ENCODE measurements at places on chromosomes 2 and 18.

GRCh38 chr2:66560683-66561082 lies 125.8 kb downstream of the MEIS1 start:
- DNase-seq = no peak

DNA sequence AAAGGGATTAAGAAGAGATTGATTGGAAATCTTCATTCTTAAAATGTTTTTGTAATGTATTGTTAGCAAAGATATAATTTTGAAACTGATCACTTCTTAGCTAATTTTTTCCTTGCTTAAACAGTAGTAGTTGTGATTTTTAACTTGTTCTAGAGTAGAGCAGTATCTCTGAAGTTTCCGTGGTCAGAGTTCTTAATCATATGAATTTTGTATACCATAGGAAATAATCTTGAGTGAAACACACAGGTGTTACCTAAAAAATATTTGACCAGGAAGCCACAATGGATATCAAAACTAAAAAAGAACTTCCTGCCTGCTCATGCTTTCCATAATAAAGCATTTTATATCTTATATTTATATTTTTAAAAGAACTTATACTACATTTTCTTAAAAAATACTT lies 907.1 kb downstream of the ERBB4 start:
- DNase-seq = no peak

DNA sequence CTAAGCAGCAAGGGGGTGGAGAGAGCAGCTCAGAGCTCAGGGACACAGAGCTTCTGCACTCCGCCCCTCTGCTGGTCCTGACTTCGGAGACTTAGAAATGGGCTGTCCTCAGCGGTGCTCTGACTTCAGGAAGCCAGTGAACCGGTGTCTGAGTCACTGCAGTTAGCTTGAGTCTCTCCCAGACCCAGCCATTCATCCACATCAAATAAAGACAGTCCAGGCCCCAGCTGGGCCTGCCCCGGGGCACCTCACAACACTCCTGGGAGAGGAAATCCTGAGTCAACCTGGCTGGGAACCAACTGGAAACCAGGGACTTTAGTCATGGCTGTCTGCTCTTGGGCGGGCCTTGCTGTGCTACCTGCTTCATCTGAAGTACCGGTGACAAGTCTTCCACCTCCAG lies 5.4 kb upstream of the ITGB6 start:
- no peak for DNase-seq

GRCh38 chr2:241822264-241822623 lies 13.3 kb downstream of the NEU4 start:
- DNase-seq = peak; percentile 25

GRCh38 chr2:177078416-177078815 lies 134.2 kb upstream of the HNRNPA3 start:
- no peak for DNase-seq

DNA sequence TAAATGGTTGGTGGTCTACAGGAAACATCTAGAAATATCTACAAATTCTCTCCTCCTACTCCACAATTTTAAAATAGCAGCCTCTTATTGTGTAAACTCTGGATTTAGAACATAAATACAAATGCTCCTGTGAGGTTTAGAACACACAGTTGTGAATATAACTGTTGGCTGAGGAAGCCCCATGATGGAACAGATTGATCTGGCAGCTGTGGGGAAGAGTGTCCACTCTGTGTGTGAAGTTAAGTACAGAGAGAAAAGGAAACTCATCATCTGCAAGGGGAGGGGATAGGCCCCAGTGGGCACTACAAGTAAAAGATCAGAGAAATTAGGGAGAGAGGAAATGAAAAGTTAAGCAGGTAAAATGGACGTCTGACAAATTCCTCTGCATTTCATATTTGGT lies 422.7 kb upstream of the FSHR start:
- no peak for DNase-seq

DNA sequence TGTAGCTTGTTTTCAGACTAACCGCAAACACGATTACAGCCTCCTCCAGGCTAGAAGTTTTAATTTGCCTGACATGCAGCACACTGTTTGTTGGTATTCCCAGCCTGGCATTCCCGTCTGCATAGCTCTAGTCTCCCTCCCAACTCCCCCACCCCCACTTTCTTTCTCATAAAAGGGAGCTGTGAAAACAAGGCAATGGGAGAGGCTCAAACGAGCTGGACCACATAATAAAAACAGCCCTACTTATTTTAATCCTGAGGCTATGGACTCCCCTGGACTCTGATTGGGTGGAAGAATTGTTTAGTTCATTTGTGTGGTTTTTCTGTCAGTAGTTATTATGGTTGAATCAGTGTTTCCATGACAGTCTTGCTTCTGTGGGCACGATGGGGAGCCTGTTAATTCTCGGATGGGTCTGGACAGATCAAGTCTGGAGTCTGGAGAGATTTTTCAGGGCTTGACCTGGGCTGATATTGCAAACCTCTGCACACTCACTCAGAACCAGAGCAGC lies 1.2 kb downstream of the STON1 start:
- no peak for DNase-seq

DNA sequence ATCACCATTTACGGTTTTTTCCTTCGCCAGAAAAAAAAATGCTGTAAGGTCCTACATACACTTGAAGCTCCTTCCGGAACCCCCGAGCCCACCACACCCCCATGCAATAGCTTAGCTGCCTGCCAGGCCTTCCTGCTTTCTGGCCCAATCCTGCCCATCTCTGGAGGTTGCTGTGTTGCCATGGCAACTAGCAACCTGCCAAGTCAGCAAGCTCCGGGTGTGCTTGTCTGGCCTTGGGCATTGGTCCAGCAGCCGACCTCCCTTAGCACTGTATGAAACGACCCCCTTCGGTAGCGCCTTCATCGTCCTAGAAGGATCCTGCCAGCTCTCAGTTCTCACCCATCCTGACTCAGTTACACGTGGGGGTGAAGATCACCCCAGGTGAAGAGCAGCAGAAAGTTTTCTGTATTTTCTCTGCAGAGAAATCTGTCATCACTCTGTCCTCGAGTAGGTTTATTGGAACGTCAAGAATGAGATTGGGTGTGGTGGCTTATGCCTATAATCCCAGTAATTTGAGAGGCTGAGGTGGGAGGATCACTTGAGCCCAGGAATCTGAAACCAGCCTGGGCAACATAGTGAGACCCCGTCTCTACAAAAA lies 47.4 kb upstream of the MTCL1 start:
- DNase-seq = no peak

DNA sequence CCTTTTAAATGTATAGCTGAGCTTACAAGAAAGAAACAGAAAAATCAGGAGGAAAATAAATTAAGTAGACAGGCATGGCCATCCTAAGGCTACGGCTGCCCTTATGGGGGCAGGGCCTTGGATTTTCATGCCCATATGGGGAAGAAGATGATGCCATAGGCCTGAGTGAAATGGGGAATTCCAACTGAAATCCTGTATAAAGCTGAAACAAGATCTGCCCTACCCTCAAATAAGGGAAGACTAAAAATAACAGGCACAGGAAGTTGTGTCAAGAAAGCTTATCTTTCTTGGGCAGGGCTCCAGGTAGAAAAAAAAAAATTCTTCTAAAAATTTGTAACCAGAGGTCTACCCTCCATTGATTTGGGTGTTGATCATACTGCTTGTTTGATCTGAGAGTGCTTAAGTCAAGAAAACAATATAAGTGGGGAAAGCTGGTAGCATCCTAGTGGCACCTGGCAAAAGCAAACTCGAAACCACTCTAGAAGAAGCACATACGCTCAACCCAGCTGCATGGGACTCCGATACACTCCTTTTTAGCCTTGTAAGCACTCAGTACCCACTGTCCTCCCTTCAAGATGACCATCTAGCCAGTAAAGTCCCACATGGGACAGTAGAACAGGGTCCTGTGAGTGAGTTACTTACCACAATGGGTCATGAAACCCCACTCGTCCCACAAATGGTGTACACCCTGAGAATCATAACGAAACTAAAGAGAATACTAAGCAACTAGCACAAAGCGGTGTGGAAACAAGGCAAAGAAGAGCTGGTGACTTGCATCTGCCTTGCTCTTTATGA lies 22.3 kb downstream of the DNAH7 start:
- no peak for DNase-seq

GRCh38 chr2:161796192-161796591 lies 172.0 kb downstream of the SLC4A10 start:
- DNase-seq = no peak

- DNase-seq = no peak
These were observed 10.3 kb downstream of the FBLN7 start for GRCh38 chr2:112148477-112148876.

- DNase-seq = no peak
These were observed 91.8 kb downstream of the MAP4K4 start for GRCh38 chr2:101788995-101789970.

DNA sequence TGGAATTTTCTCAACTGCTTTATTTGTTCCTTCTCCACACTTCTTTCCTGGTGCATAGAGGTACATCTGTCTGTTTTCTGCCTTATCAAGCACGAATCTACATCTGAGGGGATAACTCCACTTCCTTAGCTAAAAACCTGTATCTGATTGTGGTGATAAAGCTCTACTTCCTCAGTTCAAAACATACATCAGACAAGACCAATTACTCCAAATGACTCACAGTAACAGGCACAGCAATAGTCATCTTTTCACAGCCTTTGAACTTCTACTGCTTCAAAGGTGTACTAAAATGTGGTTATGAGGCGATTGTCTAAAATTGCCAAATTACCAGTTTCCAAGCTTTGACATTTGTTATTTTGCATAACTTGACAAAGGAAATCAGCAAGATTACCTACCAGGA lies 803.6 kb upstream of the ZEB2 start:
- no peak for DNase-seq
